ENCODE measurements at places on chromosomes 3 and 15.

GRCh38 chr15:66139591-66140207, 113.9 kb downstream of the MEGF11 start:
- DNase-seq, result no peak

DNA sequence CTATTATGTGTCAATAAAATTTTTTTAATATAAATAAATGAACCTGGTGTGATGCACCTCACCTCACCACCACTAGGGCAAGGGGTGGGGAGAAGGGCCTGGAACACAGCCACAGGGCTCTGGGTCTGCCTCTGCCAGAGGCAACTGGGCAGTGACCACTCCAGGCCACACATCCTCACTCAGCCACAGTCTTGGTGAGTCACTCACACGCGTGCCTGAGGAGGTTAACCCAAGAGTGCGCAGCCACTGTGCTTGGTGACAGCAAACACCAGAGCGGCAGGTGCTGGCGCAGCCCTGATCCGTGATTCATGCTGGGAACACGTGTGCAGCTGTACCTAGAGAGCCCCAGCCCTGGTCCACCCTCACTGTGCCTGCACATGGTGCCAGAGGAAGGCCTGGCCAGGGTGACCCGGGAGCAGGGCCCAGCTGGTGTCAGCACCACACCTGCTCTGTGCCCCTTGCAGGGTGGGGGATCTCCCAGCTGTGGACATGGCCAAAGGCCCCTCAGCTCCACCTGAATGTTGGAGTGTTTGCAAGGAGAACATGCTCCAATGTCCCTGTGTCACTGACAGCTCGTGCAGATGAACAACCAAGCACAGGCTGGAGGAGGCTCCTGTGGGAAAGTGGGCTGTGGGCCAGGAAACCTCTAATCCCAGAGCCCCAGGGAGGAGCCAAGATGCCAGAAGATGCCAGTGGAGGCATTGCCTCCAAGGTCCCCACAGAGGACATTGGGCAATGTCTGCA, 2.1 kb downstream of the SLC41A3 start:
- DNase-seq, result peak; percentile 41

- no peak for DNase-seq
Observed at GRCh38 chr3:45626096-45626887, 31.7 kb downstream of the LIMD1 start.

DNA sequence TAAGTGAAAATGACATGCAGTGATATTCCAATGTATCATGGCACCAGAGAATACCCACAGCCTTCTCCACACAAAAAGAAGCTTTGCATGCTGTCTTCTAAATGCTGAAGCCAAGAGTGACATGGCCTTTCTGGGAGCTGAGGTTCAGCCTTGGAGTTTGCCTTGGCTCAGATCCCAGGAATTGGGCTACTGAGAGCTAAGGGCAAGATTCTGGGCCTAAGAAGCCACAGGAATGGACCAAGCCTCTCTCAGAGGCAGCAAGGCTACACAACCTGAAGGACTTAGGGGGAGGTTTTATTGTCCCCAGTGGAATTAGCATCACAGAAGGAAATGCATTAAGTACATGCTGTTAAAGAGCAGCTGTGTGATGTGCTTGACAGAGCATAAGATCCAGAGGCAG, 1078.5 kb downstream of the TUSC7 start:
- no peak for DNase-seq

DNA sequence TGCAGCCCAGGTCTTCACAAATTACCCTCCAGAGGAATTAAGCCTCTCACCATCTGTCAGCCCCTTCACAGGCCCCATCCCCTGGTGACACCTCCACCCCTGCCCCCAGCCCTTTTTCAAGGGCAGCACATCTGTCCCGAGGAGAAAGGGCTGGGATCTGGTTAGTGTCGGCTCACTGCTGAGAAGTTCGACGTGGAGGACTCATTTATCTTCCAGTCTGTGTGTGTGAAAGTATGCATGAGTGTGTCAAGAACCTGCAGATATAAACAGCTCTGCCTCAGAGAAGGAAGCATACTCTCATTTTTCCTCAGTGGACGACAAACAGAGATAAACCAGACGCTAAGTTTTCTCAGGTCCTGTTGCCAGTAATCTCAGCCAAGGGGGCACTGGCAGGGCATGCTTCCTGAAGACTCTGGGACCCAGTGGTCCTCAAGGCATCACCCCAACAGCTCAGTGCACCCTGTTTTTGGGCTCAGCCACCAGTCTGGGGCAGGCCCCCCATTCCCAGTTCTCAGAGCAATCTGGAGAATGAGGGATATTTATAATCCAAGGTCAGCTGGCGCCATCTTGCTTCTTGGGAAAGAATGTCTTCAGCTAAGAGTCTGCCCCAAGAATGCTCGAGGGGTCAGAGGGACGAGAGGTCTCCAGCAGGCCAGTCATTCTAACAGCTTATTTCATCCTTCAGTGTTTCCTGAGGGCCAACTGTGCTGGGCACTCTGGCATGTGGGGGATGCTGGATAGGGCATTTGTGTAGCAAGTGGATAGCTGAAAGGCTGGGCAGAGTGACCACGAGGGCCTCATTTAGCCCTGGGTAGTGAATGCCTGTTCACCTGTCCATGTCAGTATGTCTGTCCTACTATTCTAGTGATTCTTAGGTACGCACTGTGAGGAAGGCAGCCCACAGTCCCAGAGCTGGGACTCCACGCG, 73.6 kb downstream of the ADCY5 start:
- no peak for DNase-seq

DNA sequence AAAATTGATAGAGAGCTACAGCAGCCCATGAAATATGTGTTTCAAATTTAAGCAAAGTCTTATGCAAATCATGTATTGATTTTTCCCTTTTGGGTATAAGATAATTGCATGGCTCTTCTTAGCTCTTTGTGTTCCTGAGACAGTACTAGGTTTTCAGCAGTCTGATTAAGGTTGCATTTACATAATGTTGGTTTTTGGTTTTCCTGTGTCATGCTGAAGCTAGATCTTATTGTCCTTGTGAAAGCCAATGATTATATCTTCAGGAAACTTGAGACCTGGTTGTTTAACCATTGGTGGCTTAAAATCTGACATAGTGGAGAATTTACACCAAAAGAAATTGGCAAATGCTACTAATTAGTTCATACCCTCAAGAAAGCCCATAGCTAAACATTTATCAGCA, 392.6 kb downstream of the ZPLD1 start:
- DNase-seq, result no peak

DNA sequence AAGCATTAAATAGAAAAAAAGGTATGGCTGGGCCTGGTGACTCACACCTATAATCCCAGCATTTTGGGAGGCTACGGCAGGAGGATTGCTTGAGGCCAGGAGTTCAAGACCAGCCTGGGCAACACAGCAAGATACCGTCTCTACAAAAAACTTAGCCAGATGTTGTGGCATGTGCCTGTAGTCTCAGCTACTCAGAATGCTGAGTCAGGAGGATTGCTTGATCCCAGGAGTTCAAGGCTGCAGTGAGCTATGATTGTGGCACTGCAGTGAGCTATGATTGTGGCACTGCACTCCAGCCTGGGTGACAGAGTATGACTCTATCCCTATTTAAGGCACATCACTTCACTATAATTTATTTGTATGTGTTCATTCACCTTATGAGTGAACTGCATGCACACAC, 54.3 kb downstream of the SLC4A7 start:
- DNase-seq, result no peak

DNA sequence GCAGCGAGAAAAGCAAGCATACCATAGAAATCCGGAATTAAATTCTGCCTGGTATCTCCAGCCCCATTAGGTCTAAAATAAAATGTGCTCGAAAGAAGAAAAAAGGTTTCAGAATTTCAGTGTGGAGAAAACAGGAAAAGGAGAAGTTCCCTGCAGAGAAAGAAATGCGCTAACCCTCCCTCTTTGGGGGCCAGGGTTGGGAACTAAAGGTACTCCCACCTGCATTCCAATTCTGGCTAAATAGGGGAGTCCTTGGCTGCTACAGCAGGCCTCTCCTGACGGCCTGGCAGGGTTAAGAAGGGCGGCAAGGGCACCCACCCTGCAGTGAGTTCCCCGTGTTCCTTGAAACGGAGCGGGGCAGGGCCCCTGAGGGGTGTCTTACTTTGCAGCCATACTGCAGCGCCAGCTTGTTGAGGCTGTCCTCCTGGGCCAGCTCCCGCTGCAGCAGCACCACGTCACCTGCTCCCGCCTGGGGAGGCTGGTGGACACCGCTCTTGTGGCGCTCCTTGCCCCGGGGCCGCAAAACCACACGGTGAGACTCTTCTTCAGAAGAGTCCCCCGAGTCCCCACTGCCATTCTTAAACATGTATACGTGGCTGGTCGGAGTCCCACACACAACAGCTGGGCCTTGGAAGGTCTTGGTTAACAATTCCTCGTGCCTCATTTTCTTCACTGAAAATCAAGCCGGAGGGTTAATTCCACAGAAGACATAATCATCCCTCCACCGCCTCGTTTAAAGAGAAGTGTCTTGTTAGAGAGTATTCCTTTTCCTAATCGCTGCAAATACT, 1.7 kb downstream of the LYSMD4 start:
- DNase-seq, result no peak

GRCh38 chr15:101362986-101363566, 68.0 kb upstream of the SNRPA1 start:
- no peak for DNase-seq

- no peak for DNase-seq
Observed at GRCh38 chr3:9204253-9204992, 45.0 kb downstream of the SRGAP3 start.

DNA sequence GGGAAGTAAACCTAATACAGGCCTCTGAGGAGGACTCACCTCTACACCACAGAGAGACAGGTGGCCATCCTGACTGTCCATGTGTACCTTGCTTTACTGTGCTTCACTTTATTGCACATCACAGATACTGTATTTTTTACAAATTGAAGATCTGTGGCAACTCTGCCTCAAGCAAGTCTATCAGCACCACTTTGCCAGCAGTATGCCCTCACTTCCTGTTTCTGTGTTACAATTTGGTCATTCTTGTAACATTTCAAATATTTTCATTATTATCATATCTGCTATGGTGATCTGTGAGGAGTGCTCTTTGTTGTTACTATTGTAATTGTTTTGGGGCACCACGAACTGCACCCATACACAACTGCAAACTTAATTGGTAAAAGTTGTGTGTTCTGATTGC, 78.0 kb downstream of the BBX start:
- DNase-seq, result no peak

DNA sequence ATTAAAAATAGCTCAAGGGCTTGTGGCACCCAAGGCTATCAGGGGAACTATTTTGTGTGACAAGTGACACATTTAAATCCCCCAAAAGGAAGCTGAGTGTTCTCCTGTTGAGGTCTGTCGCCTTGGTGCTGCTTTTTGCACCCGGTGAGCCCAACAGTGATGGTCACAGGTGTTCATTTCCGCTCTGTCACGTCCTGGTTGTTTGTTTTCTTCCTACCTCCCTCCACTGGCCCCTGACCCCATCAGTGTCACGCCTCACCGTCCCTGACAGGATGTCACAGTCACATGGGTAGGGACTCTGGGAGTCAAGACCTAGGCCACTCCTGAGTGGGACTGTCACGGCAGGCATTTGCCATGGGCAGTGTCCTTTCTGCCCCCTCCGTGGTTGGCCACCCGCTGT, 11.2 kb downstream of the SLCO3A1 start:
- peak; percentile 7 for DNase-seq

- no peak for DNase-seq
Observed at GRCh38 chr3:143809121-143809621, 39.1 kb downstream of the SLC9A9 start.

GRCh38 chr3:65265511-65265910, 577.7 kb upstream of the ADAMTS9 start:
- DNase-seq, result no peak

DNA sequence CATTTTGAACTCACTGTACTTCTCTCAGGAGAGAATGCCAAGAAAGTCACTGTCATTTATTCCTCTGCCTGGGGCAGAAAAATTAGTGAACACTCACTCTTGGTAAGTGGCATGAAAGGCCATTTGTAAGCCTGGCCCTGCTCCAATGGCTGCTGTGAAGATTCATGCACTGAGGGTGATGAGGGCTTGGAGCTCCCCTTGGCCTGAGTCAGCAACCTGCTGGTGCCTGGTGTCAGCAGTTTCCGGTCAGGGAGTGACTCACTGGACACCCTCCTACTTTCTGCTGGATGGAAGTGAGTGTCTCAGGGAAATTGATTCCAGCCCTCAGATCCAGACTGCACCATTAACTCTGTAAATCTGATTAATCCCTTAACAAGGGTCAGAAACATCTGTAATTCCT, 37.6 kb downstream of the TRA2B start:
- no peak for DNase-seq

DNA sequence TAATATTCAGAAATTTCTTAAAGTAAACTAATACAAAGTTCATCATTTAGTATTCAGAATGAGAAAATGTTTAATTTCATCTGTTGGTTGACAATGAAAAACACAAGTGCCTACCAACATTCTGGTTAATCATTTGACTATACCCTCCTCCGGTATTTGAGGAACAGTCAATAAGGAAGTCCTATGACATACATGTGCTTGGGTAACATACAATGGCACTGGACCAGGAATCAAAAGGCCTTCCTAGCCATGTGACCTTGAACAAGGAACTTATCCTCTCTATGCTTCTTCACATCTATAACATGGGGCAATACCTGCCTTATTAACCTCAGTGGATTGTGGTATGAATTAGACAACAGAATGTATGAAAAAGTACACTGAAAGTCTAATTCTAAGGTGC, 65.8 kb downstream of the ZNF280D start:
- DNase-seq, result no peak

DNA sequence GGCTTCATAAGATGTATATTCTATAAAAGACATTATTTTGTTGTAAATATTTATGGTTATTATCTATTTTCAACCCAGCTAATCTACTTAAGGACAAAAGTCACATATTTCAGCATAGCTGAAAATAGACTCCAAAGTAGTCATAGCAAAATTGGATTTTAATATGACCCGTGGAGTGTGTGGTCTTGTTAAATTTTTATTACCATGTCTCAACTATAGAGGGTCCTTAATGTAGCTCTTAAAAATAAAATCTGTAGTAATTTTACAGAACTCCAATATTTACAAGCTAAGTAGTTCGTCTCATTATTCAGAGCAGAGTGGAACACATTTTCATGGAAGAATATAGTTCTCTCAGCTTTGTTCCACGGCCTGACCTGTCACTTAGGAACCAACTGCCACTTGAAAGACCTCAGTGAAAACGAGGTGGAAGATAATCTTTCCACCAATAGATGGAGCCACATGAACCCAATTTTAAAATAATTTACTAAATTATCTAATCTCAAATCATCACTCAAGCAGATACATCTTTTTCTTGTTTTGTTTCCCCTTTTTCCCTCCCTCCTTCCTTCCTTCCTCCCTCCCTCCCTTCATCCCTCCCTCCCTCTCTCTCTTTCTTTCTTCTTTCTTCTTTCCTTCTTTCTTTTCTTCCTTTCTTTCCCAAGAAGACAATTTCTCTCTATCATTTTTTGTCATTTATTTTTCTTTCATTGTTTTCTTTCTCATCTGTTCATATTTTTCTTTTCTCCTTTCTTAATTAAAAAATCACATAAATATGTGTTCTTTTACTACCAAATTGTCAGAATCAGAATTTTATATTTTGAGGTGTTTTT, 97.2 kb downstream of the CLDN1 start:
- no peak for DNase-seq

- DNase-seq, result no peak
Observed at GRCh38 chr3:177263615-177264368, 66.5 kb upstream of the TBL1XR1 start.

DNA sequence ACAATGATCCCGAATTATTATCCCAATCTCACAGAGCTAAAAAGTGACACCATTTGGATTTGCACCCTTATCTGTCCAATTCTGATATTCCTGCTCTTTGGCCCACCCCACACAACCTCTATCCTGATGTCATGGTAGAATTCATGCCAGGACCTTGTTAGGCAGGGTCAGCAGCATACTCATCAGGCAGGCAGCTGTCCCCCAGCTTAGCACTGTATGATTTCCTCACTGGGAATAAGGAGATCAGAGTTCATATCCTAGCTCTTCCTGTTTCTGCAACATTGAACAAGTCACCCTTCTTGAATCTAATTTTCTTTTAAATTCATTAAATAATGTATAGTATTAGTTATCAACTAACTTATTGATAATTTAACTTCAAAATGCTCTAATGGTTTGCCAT, 12.0 kb upstream of the C3orf80 start:
- DNase-seq, result no peak

Measured in B cell (primary cell).